ENCODE measurements at places on chromosomes 6 and 20. TPM values are rescaled to one million over a fixed set of nuclear protein-coding genes. Genes with fewer than 3 reads are reported as not detected.

The ID1 gene
- 245 TPM for polyA plus RNA-seq

The MOG gene
- polyA plus RNA-seq, result 0.04 TPM

DNA sequence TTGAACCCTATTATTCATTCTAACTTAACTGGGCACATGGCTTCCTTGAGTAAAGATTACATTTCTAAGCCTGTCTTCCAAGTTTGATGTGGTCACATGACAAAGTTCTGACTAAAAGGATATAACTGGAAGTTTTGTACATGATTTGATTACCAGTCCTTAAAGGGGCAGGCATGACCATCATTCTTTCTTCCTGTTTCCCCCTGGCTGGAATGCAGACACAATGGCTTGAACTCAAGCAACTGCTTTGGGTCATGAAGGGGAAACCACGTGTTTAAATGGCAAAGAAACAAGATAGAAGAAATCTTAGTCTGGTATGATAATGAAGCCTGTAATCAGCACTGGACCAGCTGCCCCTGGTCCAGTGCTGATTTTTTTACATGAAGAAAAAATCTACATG is 15.6 kb upstream of the SHLD1 start:
- no peaks in the 10 kb centered on the region for H3K36me3 ChIP-seq
- no peaks in the 10 kb centered on the region for H3K27me3 ChIP-seq
- no peak for DNase-seq
- H3K4me3 ChIP-seq, result no peak overlapping the region

The GTF2H4 gene
- polyA plus RNA-seq, result 24.4 TPM

The RSPH9 gene
- polyA plus RNA-seq, result 1.1 TPM

GRCh38 chr6:150025201-150025917 is at the start of gene RAET1L:
Gene RAET1L, minus strand, starts transcription at chr6:150025532. Its CDS starts 61 bp downstream, at chr6:150025471.
- no peaks in the 10 kb centered on the region for H3K36me3 ChIP-seq
- no peak within 1 kb of the TSS for H3K27ac ChIP-seq
- DNase-seq, result peak; percentile 22
- H3K27me3 ChIP-seq, result peaks cover 71% of the 10 kb centered on the region
- peaks cover 4% of the 10 kb centered on the region for H3K4me1 ChIP-seq

- H3K4me3 ChIP-seq, result no peak overlapping the region
- no peaks in the 10 kb centered on the region for H3K36me3 ChIP-seq
- H3K27me3 ChIP-seq, result no peaks in the 10 kb centered on the region
- H3K4me1 ChIP-seq, result no peaks in the 10 kb centered on the region
- no peak for DNase-seq
Measured at GRCh38 chr20:23752481-23753193, 1.9 kb upstream of the CST1 start.

- no peaks in the 10 kb centered on the region for H3K36me3 ChIP-seq
- H3K27ac ChIP-seq, result no peak overlapping the region
- DNase-seq, result no peak
- no peaks in the 10 kb centered on the region for H3K27me3 ChIP-seq
Measured at GRCh38 chr6:16800341-16800740, 39.1 kb upstream of the ATXN1 start.

GRCh38 chr6:36544228-36544627 is 3.1 kb downstream of the STK38 start:
- no peaks in the 10 kb centered on the region for H3K27me3 ChIP-seq
- peak overlapping the region; percentile 41 for H3K27ac ChIP-seq
- peak; percentile 17 for DNase-seq
- peaks cover 18% of the 10 kb centered on the region for H3K4me1 ChIP-seq

DNA sequence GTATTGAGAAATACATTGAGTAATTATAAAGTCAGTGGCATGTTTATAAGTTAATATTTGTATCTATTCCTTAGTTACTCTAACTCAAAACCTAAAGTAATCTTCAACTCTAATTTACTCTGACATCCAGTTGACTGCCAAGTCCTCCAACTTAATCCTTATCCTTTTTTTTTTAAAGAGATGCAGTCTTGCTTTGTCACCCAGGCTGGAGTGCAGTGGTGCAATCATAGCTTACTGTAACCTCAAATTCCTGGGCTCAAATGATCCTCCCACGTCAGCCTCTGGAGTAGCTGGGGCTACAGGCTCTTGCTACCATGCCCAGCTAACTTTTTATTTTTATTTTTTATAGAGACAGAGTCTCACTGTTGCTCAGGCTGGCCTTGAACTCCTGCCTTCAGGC is 24.4 kb downstream of the PTPN1 start:
- no peaks in the 10 kb centered on the region for H3K36me3 ChIP-seq
- DNase-seq, result no peak
- H3K4me1 ChIP-seq, result no peaks in the 10 kb centered on the region
- no peaks in the 10 kb centered on the region for H3K27me3 ChIP-seq

DNA sequence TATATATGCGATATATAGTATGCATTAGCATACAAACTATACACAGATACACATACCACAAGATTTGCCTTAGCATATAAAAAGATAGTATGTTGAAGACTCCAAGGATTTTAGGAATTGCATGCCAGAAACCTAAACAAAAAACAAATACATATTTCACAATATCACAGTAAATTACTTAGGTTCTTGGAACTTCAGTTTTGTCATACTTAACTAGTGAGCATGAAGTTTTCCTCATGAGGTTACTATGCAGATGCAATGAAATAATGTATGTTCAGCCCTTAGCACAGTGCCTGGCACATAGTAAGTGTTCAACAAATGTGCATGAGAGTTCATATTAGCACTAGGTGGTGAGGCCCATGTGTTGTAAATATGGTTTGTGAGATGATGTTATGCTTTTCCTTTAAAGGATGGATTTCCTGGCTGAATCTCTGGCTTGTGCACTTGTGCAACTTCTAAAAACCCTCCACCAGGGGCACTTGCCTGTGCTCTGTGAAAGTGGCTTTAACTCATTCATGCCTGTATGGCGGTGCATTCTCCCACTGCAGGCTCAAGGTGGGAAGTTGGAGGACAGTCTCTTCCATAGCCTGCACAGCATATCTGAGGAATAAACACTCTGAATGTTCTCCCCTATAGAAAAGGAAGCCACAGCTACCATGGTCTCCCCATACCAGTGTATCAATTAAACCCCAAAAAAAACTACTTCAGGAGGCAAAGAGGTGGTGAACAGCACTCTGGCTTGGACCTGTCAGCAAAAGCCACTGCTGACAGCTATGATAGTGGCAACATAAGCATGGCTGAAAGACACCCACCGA is 624.1 kb upstream of the CDH4 start:
- H3K36me3 ChIP-seq, result no peaks in the 10 kb centered on the region
- DNase-seq, result no peak
- H3K27ac ChIP-seq, result no peak overlapping the region
- H3K27me3 ChIP-seq, result no peaks in the 10 kb centered on the region
- no peak overlapping the region for H3K4me3 ChIP-seq

- H3K4me3 ChIP-seq, result no peak overlapping the region
- no peaks in the 10 kb centered on the region for H3K36me3 ChIP-seq
- no peaks in the 10 kb centered on the region for H3K4me1 ChIP-seq
- DNase-seq, result no peak
Measured at GRCh38 chr6:4693173-4693970, 82.8 kb upstream of the CDYL start.

The ZBTB12 gene
- polyA plus RNA-seq, result 11.8 TPM

- DNase-seq, result no peak
- peaks cover 28% of the 10 kb centered on the region for H3K4me1 ChIP-seq
- H3K27me3 ChIP-seq, result no peaks in the 10 kb centered on the region
Measured at GRCh38 chr20:19709635-19710335, 48.3 kb upstream of the RIN2 start.

- no peaks in the 10 kb centered on the region for H3K27me3 ChIP-seq
- no peak for DNase-seq
- H3K4me3 ChIP-seq, result no peak overlapping the region
- no peaks in the 10 kb centered on the region for H3K36me3 ChIP-seq
- no peak overlapping the region for H3K27ac ChIP-seq
Measured at GRCh38 chr6:140068801-140069200, 694.4 kb upstream of the CITED2 start.

- H3K27me3 ChIP-seq, result peaks cover 9% of the 10 kb centered on the region
- no peaks in the 10 kb centered on the region for H3K4me1 ChIP-seq
- H3K36me3 ChIP-seq, result no peaks in the 10 kb centered on the region
- DNase-seq, result peak; percentile 26
- no peak overlapping the region for H3K4me3 ChIP-seq
Measured at GRCh38 chr6:159151266-159151855, 17.8 kb upstream of the FNDC1 start.

The COQ3 gene
- polyA plus RNA-seq, result 8.2 TPM

GRCh38 chr6:5510331-5511133 is 249.2 kb downstream of the FARS2 start:
- no peaks in the 10 kb centered on the region for H3K4me1 ChIP-seq
- H3K36me3 ChIP-seq, result no peaks in the 10 kb centered on the region
- no peak overlapping the region for H3K27ac ChIP-seq
- no peak for DNase-seq
- no peaks in the 10 kb centered on the region for H3K27me3 ChIP-seq
- H3K4me3 ChIP-seq, result no peak overlapping the region

GRCh38 chr20:23298155-23298554 is 52.4 kb upstream of the NXT1 start:
- H3K4me1 ChIP-seq, result no peaks in the 10 kb centered on the region
- no peak overlapping the region for H3K27ac ChIP-seq
- DNase-seq, result no peak
- no peaks in the 10 kb centered on the region for H3K27me3 ChIP-seq
- no peak overlapping the region for H3K4me3 ChIP-seq
- no peaks in the 10 kb centered on the region for H3K36me3 ChIP-seq

DNA sequence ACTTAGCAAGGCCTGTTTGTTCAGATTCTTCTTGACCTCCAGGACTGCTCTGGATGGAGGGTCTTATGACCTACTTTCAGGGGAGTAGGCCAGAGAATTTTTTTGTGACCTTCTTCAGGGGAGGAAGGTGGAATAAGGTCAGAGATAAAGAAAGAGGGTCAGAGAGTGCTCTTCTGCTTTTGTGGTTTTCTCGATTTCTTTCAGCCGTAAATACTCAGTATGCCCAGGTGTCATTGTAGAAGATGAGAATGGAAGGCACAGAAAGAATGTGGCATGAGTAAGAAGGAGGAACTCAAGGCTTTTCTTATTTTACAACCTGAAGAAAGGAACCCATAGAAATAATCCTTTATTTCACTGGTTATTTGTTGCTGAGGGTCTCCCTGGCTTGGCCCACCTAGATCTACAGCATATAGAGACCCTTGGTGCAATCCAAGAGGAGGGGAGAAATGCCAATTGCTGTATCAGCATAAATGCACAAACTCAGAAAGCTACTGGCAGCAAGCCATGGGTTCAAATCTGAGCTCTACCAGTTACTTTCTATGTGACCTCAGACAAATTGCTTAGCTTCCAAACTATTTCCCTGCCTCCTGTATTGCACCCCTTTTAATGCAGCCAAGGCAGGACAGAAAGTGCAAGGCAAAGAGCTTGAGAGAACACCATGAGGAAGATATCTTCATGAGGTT is 68.0 kb downstream of the OLIG3 start:
- no peaks in the 10 kb centered on the region for H3K36me3 ChIP-seq
- peaks cover 5% of the 10 kb centered on the region for H3K4me1 ChIP-seq
- no peaks in the 10 kb centered on the region for H3K27me3 ChIP-seq
- DNase-seq, result no peak
- no peak overlapping the region for H3K27ac ChIP-seq

- H3K27ac ChIP-seq, result no peak overlapping the region
- H3K36me3 ChIP-seq, result no peaks in the 10 kb centered on the region
- no peaks in the 10 kb centered on the region for H3K4me1 ChIP-seq
- no peak for DNase-seq
Measured at GRCh38 chr20:51941503-51941902, 139.2 kb upstream of the SALL4 start.

- no peaks in the 10 kb centered on the region for H3K27me3 ChIP-seq
- no peak for DNase-seq
- peaks cover 24% of the 10 kb centered on the region for H3K4me1 ChIP-seq
- H3K4me3 ChIP-seq, result peak overlapping the region; percentile 53
- peak overlapping the region; percentile 71 for H3K27ac ChIP-seq
Measured at GRCh38 chr6:117481926-117482239, 591 bp upstream of the DCBLD1 start.

The PEX7 gene
- 14.7 TPM for polyA plus RNA-seq

The PAX1 gene
- polyA plus RNA-seq, result not detected

The NRSN1 gene
- 10.0 TPM for polyA plus RNA-seq

DNA sequence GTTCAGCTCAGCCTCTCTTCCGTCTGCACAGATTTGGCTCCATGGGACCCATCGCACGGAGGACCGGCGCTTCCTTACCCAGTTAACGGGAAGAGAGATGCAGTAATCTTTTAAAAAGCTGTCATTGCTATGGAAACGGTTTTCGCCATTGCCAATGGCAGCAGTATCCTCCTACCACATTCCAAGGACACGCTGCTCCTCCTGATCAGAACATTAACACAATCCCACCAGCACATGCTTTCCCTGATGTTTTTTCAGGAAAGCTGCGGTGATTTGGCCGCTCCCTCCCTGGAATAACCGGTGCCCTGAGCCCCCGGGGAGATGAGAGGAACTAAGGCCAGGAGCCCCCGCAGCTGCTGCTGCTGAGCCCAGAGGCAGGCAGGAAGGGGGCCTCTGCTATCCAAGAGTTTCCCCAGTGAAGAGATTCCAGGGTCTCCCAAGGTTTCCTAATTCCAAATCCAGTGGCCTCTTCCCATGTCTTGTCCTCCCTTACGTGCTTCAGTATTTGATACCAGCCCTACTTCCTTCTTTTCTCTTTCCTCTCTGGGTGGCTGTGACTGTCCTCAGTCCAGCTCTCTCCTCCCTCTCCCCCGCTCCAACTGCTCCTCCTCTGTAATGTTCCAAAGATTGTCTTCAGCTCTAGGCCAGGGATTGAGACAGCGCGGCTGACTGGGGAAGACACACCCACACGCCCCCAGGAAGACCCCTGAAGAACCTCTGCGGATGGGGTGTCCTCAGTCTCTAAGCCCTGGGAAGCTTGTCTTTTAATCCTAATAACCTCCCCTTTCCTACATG is 2.6 kb downstream of the BNIP5 start:
- peak overlapping the region; percentile 96 for H3K27ac ChIP-seq
- H3K27me3 ChIP-seq, result no peaks in the 10 kb centered on the region
- peaks cover 47% of the 10 kb centered on the region for H3K4me1 ChIP-seq
- H3K4me3 ChIP-seq, result no peak overlapping the region
- peak; percentile 68 for DNase-seq
- peaks cover 7% of the 10 kb centered on the region for H3K36me3 ChIP-seq

GRCh38 chr6:85455471-85456026 is 5.7 kb downstream of the NT5E start:
- peaks cover 3% of the 10 kb centered on the region for H3K27me3 ChIP-seq
- H3K27ac ChIP-seq, result no peak overlapping the region
- no peaks in the 10 kb centered on the region for H3K36me3 ChIP-seq
- peaks cover 3% of the 10 kb centered on the region for H3K4me1 ChIP-seq

The CD24 gene
- 135 TPM for polyA plus RNA-seq

DNA sequence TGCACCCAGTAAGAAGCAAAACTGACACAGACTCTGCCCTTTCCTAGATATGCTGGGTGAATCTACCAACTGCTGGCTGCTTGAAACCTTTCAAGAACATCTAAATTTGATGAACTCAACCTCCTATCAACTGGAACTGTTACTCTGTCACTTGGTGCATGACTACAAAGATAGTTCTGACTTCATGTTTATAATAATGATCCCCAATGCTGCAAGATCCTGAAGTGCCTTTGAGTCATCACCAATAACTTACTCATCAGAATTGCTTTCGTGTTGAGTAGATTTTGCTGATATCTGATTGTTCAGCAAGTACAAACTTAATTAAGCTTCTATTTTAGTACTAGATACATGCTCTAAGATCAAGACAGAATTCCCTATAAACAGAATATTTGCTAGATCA is 100.2 kb upstream of the ARMC2 start:
- no peak overlapping the region for H3K4me3 ChIP-seq
- no peaks in the 10 kb centered on the region for H3K27me3 ChIP-seq
- H3K36me3 ChIP-seq, result no peaks in the 10 kb centered on the region
- no peak overlapping the region for H3K27ac ChIP-seq

GRCh38 chr20:51562332-51563173 is 20.0 kb upstream of the NFATC2 start:
- peak; percentile 88 for DNase-seq
- peaks cover 26% of the 10 kb centered on the region for H3K4me1 ChIP-seq
- H3K27me3 ChIP-seq, result peaks cover 15% of the 10 kb centered on the region
- H3K27ac ChIP-seq, result peak overlapping the region; percentile 76
